Stimulated activated CD8-positive, alpha-beta memory T cell treated with anti-CD3 and anti-CD28 coated beads, Interleukin-4, amount 100 ng/mL, for 1 hour (primary cell): ENCODE measurements at places on chromosomes 1 and 21.

DNA sequence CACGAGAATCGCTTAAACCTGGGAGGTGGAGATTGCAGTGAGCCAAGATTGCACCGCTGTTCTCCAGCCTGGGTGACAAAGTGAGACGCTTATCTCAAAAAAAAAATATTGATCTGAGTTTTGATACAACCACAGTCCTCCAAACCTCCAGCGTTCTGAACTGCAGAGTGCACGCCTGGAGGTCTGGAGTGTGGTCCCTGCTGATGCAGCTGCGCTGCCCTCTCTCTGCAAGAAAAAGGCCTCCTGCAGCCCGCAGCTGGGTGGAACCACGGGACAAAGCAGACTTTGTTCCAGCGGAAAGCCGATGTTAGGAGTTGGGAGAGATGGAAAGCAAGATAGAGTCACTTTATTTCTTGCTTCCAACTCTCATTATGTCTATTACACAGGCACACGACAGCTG, 144.9 kb upstream of the SOD1 start:
- no peak for DNase-seq

- DNase-seq: no peak
Observed at GRCh38 chr1:187928288-187928687, 1099.5 kb downstream of the PLA2G4A start.

DNA sequence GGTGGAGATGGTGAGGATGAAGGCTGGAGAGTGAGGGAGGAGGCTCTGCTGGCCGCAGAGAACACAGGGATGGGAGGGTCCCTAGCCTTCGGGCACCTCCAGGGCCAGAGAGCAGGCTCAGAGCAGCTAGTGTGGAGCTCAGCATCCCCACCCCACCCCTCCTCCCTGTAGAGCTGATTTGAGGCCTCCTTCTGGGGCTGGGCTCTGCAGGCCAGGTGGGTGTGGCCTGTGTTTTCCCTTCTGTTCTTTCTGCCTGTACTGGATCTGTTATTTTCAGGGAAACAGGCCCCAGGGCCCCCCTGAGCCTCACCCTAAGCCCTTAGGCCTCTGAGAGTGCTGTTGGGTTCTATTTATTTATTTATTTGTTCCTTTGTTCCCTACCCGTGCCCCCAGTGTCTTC, 44.8 kb downstream of the TMCC2 start:
- DNase-seq: no peak

DNA sequence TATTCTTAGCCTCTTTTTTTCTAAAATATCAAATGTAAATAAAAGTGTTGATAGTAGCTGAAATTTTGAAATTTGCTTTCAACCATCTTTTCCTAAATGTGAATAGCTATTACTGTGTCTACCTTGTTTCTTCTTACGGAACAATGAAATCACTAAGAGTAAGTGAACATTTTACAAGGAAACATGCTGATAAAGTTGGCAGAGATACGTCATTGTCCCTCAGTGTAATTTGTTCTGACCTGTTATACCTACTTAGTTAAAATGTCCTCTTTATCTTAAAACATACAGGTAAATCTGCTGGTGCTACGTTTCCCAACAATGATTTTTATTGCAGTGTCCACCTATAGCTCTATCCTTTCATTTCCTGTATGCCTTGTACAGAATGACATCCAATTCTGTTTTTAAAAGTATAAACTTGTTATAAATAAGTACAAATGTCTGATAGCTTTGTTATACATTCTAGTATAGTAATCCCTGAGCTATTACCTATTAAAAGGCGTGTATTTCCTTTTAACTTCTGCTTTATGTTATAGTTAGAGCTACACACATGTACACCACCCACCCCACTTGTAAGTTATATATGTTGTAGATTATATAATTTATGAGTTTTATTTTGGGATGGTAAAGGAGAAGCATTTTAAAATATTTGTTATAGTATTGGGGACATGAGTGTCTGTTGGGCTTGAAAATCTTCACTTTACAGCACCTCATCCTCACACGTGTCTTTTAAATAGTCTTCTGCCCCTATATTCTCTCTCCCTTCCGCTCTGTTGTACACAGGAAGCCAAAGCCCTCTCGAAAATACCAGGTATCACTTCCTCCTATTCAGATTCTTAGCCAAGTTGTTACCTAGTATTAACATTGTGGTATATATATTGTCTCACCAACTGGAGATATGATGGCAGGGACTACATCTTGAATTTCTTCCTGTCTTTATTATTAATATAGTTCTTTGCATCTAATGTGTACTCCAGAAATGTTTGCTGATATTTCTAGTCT, 25.2 kb downstream of the LAMC1 start:
- no peak for DNase-seq

GRCh38 chr1:150221552-150221951, 14.4 kb downstream of the ANP32E start:
- no peak for DNase-seq

DNA sequence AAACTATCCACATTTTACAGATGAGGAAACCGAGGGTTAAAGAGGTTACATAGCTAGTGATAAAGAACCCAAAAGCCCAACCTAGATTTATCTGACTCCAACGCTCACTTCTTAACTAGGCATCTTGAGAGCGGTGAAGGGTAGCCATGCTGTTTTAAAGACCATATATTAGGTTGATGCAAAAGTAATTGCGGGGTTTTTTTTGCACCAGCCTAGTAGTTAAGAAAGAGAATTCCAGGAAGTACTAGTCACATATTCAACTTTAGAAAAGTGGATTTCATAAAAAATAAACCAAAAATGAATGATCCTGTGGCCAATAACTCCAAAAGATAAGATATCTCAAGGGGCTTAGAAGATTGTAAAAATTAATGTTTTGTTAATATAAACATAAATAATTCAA, 162.1 kb downstream of the GLUL start:
- DNase-seq: no peak

DNA sequence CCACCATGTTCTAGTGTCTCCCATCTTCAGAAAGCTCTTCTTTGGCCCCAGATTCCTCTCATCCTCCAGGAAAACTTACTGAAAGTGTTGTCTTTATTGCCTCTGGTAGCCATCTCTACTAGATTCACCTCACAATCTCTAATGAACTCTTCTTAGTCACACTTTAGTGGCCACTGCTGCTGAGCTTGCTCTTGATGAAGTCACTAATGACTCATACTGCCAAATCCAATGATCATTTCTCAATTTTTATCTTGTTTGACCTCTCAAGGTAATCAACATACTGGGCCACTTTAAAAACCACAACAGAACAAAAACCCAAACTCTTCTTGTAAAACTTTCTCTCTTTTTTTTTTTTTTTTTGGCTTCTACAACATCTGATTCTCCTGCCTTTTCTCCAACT, 196.4 kb downstream of the LHX8 start:
- no peak for DNase-seq

- DNase-seq: no peak
Observed at GRCh38 chr1:155527677-155528076, 34.9 kb downstream of the ASH1L start.

GRCh38 chr1:70420320-70420719, 9.3 kb downstream of the CTH start:
- DNase-seq: no peak

- DNase-seq: no peak
Observed at GRCh38 chr1:116262995-116263385, 110.1 kb upstream of the ATP1A1 start.

- no peak for DNase-seq
Observed at GRCh38 chr1:246577082-246577719, 10.9 kb downstream of the CNST start.
